GOT3 (cell line): ENCODE measurements at places on chromosomes 1 and 21.

DNA sequence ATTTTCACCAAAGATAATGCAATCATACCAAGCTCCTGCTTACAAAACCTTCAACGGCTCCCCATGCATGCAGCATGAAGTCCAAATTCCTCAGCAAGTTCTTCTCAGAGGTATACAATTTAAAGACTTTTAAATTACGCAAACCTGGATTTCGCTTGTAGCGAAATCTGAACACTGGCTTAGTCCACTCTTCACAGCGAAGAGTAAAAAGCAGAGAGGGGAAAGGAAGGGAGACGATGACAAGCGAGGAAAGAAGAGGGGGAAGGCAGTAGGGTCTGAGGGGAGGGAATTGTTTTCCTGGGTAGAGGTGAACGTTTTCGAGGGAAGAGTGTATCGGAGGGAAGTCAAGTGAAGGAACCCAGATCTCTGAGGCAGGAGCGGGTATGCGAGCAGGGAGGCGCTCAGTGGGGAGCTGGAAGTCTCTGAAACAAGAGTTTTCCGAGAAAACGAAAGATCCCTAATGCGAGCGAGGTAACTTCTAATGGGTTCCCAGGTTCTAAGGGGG is 790 bp downstream of the TESK2 start:
- DNase-seq: no peak

GRCh38 chr1:94719926-94720793 is 100.0 kb upstream of the SLC44A3 start:
- no peak for DNase-seq

- DNase-seq: no peak
Measured at GRCh38 chr1:211338224-211338620, 11.6 kb downstream of the TRAF5 start.

DNA sequence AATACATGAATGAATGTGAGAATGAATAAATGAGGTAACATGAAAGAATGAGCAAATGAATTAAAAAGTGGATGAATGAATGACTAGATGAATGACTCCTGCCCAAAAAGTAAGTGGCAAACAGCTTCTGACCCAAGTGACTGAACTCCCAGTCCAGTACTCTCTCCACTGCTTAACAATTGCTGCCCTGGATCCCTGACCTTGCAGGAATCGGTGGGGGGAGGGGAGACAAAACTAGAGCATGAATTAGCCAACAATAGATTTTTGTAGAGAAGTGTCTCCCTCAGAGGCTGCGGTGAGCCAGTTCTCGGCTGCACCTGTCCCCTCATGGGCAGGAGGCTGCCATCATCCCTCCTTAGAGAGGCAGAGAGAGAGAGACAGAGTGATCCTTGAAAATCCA is 5.9 kb upstream of the GRIK3 start:
- DNase-seq: no peak

DNA sequence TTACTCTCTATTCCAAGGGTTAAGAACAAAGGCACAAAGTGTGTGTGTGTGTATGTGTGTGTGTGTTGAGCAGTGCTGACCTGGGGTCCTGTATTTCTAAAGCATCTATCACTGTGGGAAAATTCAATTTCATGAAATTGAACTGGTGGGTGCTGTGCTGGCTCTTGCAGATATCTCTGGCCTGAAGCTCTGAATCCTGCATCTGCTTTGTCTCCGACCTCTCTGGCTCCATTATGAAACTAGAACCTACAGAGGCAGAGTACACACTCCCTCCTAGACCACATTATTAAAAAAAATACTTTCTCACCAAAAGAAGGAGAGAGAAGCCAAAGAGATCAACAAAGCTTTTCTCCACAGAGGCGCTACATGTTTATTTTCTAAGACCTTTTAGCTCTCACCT is 88.4 kb upstream of the PDE4B start:
- no peak for DNase-seq
